ENCODE measurements at places on chromosomes 12 and 14.
A peak's percentile ranks its signal among the peaks of the same experiment; 100 is the strongest.

DNA sequence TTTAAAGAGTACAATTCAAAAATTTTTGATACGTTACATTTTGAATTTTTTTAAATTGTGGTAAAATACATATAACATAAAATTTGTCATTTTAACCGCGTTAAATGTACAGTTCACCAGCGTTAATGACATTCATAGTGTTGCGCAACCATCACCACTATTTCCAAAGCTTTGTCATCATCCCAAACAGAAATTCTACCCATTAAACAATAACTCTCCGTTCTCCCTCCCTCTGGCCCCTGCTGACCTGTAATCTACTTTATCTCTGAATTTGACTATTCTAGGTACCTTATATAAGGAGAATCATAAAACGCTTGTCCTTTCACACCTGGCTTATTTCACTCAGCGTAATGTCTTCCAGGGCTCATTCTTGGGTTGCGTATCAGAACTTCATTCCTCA is 69.1 kb upstream of the DYNC1H1 start:
- DNase-seq = no peak

DNA sequence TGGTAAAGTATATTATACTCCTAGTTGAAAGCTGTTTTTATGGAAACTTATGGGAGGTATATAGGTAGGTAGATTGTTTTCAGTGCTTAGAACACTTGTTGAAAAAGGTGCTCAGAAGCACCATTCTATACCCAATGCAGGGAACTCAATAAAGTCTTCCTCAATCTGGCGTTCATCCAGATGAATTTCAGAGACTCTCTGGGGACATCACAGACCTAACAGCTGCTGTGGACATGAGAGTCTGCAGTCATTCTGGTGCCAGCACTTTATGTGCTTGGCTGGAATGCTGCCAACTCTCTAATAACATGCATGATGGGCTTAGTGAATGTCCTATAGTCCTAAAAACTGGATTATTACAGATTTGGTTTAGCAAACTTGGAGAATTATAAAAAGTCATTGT is 115.9 kb downstream of the NTN4 start:
- no peak for DNase-seq

- DNase-seq = no peak
Observed at GRCh38 chr14:105492031-105492970, 1.3 kb downstream of the TEDC1 start.

- DNase-seq = no peak
Observed at GRCh38 chr14:61872452-61872851, 110.2 kb downstream of the SNAPC1 start.

DNA sequence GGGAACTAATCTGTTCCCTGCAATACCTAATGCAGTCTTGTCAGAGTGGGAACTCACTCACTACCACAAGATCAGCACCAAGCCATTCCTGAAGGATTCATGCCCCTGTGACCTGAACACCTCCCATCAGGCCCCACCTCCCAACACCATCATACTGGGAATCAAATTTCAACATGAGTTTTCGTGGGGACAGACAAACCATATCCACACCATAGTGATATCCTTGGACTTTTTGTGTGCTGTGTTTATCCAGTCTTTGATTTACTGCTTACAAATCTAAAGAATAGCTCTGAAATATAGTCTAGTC is 243.5 kb downstream of the FBXL14 start:
- no peak for DNase-seq

DNA sequence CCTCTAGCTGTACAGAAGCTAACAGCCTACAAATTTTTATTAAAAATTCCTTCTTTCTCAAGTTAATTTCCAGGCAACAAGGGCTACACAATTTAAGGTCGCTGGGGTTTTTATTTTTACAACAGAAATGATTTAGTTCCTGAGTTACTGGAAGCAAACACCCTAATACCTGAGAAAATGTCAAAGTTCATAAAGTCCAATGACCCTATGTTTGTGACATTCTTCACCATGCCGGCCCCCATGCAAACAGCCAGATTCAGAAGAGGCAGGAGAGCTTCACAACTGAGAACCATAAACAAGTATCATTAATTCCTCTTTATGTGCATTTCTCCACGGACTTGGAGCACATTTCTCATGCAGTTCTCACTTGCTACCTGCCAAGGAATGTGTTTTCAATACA is 236.2 kb upstream of the EGLN3 start:
- DNase-seq = no peak

DNA sequence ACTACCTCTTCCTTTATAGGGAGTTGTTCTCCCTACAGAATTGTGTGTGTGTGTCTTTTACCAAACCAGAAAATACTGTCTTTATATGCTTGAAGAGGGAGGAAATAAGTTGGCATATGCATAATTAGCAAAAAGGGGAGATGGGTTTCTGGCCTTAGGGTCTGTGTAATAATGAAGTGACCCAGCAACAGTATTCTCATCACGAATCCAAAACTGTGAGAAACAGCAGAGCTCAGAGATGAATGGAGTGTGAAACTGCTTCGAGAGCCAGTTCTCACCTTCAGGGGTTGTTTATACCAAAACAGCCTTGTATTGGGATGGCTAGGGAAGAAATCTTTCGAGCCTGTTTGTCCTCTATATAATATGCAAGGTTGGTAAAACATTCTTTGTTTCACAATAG is 227.5 kb downstream of the MON2 start:
- no peak for DNase-seq

GRCh38 chr14:95891742-95892141 is 15.1 kb downstream of the TUNAR start:
- no peak for DNase-seq

DNA sequence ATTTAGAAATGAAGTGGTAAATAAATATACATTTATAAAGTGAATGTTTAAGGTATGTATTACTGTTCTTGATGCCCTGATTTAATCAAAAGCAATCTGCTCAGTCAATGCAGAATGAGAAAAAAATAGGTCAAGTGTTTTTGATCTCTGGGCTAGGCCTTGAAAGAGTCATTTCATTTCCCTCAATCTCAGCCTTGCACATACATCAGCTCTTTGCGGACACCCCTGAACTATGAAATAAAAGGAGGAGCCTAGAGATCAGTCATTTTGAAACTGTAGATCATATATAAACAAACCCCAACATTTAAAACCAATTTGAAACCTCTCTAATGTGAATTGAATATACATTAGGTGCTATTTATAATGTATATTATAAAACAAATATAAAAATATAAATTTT is 42.5 kb downstream of the ATG2B start:
- DNase-seq = no peak

GRCh38 chr14:30559638-30560091 is 707 bp downstream of the G2E3 start:
- DNase-seq = peak; percentile 7

- peak; percentile 61 for DNase-seq
Observed at GRCh38 chr12:102120886-102121285, 903 bp downstream of the PARPBP start.

- no peak for DNase-seq
Observed at GRCh38 chr14:24940213-24940783, 109.6 kb downstream of the STXBP6 start.

- no peak for DNase-seq
Observed at GRCh38 chr12:113524495-113524894, 52.8 kb upstream of the LHX5 start.

- no peak for DNase-seq
Observed at GRCh38 chr12:27695556-27696292, 523 bp upstream of the REP15 start.

DNA sequence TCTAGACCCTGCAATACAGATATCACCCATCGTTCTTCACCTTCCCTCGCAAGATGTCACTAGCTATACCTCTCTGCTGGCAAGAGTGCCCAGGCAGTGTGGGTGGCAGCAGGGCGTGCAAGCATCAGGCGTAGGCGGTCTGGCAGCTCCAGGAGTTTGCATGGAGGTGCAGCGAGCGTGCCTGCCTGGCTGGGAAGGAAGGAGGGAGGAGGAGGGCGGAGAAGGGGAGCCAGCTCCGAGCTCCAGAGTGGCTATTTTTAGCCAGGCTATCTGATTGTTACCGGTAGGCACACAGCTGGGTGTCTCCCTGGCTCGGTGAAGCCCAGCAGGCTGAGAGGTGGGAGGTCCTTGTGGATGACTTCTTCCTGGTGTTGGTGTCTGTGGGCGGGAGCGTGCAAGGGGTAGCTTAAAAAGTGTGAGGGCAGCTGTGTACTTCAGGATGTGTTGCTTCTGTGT is 6.2 kb downstream of the FOXJ2 start:
- no peak for DNase-seq

GRCh38 chr14:22549981-22550673 is 38.9 kb downstream of the DAD1 start:
- no peak for DNase-seq
